CD4-positive, alpha-beta T cell treated with Interleukin-4 for 4 hours (primary cell): ENCODE measurements at places on chromosomes 13 and 19.

DNA sequence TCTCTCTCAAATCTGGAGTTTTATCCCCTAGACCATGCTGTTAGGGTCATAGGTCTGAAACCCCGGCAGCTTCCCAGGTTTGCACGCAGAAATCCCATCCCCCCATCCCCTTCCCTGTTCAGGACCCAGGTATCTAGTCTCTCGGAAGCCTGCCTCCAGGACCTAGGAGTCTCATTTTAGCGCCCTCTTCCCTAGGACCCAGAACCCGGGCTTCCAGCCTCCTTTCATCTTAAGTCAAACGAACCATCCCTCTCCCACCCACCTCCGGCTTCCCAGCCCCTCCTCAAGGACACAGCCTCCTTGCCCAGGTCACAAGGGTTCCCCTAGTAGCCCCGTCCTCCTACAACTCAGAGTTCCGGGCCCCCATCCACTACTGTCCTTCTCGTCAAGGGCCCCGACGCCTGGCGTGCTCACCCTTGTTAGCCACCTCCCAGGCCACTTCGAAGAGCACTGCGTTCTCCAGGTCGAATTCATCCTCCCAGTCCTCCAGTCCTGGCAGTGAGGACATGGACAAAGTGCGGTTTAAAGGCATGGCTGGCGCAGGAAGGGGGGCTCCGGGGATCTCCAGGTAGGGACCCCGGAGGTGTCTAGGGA lies 431 bp downstream of the GYS1 start:
- DNase-seq, result no peak

- DNase-seq, result no peak
Observed at GRCh38 chr13:29619995-29620394, 24.5 kb upstream of the SLC7A1 start.

DNA sequence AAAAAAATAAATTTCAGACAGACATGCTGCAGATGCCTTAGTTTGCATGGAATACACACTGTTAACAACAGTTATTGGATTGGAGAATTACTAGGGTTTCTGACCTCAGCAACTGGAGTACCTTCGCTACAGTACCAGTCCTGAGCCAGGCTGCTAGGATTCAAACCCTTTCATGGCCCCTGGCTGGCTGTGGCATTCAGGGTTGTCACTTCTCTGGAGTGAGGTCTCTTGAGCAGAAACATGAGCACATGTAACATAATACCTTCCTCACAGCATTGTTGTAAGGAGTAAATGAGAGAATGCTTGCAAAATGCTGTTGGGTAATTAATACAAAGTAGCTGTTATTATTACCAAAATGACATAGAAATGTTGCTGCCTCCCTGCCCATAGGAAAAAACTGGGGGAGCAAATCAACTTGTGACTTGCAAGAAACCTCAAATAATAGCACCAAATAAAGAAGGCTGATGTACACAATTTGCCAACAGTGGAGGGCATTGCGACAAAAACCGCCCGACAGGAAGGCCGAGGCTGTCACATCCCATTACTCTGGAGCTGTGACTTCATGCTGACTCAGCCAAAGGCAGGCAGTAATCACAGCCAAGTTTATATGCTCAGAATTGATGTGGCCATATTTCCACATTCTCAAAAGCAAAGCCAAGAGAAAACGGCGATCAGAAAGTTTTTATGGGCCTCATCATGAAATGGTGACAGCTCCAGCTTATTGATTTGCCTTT lies 100.4 kb downstream of the RFC3 start:
- DNase-seq, result no peak

GRCh38 chr13:83515268-83516015 lies 366.8 kb downstream of the SLITRK1 start:
- DNase-seq, result no peak

DNA sequence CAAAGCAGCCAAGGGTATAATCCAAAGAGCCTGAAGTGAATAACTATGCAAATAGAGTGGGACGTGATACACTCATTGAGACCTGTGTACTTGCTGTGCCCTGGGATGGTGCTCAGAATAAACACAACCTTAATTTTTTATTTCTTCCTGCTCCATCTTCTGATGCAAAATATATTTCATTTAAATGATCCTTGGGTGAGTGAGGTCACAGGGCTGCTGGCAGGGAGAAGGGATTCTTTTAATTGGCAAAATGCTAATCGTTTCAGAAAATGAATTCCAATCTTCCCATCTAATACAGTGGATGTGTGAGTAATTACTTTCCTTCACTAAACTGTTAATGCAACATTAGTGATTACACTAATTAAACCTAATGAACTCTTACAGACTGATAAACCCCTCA lies 63.5 kb downstream of the SIAH3 start:
- DNase-seq, result no peak

DNA sequence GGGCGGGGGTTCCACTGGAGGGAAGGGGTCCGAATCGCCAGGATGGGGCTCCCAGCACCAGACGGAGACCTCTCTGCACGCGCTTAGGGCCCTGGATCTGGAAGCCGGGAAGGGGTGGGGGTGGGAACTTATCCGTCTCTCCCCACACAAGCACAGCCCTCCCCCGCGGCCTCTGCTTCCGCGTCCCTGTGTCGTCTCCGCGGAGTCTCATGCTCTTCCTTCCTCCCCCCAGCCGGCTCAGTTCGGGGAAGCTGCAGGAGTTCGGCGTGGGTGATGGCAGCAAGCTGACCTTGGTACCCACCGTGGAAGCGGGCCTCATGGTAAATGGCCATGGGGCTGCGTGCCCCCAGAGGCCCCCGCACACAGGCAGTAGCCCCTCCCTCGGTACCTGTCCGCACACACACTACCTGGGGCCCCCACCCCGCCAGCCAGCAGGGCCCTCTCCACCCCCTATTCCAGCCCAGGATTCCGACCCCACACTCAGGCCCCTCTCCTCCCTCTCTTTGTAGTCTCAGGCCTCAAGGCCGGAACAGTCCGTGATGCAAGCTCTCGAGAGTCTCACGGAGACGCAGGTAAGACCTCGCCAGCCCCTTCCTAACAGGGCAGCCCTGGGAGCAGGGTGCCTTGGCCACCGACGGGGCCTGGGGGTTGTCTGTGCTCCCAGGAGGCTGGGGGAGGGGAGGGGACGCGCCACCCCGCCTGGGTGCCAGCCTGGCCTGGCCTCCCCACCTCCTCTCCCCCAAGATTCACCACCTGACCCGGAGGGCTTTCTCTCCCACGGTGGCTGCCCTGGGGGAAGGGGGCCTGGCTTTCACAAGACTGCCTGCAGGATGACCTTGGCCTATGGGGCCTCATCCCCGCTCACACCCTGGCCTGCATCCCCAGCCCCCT lies 3.2 kb downstream of the MIDN start:
- no peak for DNase-seq

DNA sequence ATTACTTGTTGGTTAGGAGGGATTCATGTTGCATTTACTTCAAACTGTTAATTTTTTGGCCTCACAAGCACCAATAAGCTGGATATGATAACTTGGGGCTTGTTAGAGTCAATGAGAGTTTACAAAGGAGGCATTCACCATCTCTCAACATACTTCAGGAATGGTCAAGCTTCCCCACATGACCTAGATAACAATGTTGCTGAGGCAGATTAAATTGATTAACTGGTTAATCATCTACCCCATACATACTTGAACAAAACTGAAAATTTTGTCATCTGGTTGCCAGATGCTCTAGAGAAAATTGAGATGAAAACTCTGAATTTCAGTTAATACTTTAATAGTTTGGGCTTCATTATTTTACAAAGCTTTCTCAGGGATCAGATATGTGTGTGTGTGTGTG lies 43.0 kb upstream of the UBL3 start:
- no peak for DNase-seq

DNA sequence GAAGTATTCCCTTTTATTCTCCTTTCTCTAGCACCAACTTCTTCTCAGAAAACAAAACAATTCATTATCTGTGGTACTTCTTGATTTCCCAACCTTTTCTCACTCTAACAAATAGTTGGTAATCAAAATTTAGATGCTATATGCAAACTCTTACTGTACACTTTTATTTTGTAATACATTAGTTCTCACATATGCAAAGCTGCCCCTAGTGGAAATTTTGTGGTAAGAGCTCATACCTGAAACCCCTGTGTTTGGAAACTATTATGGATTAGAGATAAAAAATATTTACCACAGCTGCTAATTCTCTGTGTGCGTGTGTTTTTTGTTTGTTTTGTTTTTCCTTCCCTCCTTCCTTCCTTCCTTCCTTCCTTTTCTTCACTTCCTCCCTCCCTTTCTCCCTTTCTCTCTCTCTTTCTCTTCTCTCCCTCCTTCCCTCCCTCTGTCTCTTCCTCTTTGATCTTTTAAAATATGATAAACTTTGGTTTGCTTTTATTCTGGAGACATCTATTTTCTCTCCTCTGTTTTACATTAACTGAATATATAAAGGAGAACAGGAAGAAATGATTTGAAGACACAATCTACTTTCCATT lies 537.4 kb downstream of the SLITRK6 start:
- DNase-seq, result no peak

GRCh38 chr13:46748300-46748699 lies 48.7 kb downstream of the ESD start:
- no peak for DNase-seq

- no peak for DNase-seq
Observed at GRCh38 chr13:43389983-43390382, 366.6 kb downstream of the DNAJC15 start.

- no peak for DNase-seq
Observed at GRCh38 chr13:68715651-68716050, 1392.0 kb upstream of the ATXN8OS start.

- no peak for DNase-seq
Observed at GRCh38 chr19:41570179-41570578, 5.8 kb upstream of the CEACAM21 start.

DNA sequence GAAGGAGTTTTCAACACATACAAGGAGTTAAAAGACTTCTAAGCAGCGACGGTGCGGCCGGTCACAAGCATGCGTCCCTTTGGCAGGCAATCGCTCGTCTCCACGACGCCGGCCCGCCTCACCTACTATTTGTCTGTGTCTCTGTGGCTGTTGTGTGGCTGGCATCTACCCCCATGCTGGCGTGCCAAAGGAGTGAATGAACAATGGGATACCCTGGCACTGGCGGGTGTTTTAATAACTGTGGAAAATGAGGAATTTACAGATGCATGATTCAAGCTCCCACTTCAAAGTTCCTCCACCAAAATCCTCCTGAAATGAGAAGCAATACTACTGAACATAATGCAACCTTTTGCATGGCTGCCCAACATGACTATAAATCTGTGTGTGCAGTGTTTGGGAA lies 176.6 kb downstream of the KLF5 start:
- no peak for DNase-seq

GRCh38 chr13:25295228-25295627 lies 6.2 kb upstream of the NUP58 start:
- DNase-seq, result no peak

DNA sequence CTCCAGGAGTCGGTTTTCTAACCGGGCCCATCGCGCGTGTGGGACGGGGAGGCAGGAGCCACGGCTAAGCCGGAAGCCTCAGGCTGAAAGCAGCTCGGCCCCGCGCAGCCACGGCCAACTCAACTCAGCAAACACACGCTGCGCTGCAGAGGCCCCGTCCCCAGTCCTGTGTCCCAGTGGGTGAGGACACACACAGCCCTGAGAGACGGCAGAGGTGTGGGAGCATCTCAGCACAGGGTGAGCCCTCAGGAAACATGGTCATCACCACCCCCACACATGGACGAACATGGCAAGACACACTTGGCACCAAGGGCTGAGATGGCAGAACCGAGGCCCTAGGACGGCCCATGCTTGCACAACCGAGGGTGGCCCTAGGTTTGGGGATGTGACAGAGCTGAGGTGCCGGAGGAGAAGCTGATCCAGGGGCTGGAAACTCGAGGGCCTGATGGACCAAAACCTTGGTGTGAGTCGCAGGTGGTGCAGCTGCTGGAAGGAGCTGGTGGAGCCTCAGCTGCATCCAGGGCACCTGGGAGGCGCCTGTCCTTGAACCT lies 29.0 kb upstream of the C13orf46 start:
- DNase-seq, result no peak

DNA sequence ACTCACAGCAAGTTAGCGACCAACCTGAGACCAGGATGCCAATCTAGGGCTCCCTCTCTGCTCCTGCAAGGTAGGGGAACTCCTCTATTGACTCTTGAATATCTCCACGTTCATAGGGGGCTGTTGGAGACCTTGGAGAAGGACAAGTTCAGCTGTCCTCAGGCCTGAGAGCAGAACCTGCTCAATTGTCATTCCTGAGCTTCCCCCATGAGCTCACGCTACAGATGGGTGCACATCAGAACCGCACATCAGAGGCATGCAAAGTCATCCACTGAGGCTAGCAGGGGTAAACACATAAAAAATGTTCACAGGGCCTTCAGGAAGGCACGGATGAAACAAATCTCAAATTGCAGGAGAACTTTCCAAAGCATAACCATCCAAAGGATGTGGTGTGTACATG lies 168.8 kb upstream of the ZNF507 start:
- no peak for DNase-seq

GRCh38 chr19:45340899-45341453 lies 426 bp downstream of the KLC3 start:
- DNase-seq, result no peak

DNA sequence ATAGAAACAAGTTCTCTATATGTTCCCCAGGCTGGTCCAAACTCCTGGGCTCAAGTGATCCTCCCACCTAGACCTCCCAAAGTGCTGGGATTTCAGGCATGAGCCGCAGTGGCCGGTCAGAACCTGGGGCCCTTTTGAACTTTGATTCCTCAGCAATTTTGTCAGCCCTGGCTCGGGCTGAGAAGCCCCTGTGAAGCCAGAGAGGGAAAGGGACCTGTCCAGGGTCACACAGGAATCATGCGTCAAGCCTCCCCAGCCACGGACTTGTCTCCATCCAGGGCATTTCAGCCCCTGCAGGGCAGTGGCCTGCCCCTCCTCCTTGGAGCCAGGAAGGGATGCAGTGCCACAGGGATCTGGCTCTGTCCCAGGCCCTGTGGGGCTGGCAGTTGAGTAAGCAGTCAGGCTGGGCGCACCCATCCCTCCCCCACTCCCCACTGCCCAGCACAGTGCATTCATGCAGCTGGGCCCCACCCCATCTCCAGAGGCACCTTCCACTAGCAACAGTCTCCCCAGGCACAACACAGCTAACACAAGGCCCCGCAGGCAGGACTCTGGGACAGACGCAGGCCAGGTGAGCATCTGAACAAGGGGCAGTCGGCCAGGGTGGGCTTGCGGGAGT lies at the start of gene CAPS:
CAPS (plus strand) TSS at position 516 of the 619 bp plus-strand sequence. CDS start 153 bp downstream, outside the sequence.
- DNase-seq, result no peak
